ENCODE measurements at places on chromosomes 7 and 10. TPM values are rescaled to one million over a fixed set of nuclear protein-coding genes. Genes with fewer than 3 reads are reported as not detected.

- peak; percentile 73 for DNase-seq
Measured at GRCh38 chr7:105655067-105655466, 73.8 kb upstream of the EFCAB10 start.

- peak; percentile 38 for DNase-seq
Measured at GRCh38 chr7:83677180-83677866, 28.4 kb upstream of the SEMA3E start.

Gene CCNY
- 52.1 TPM for total RNA-seq

DNA sequence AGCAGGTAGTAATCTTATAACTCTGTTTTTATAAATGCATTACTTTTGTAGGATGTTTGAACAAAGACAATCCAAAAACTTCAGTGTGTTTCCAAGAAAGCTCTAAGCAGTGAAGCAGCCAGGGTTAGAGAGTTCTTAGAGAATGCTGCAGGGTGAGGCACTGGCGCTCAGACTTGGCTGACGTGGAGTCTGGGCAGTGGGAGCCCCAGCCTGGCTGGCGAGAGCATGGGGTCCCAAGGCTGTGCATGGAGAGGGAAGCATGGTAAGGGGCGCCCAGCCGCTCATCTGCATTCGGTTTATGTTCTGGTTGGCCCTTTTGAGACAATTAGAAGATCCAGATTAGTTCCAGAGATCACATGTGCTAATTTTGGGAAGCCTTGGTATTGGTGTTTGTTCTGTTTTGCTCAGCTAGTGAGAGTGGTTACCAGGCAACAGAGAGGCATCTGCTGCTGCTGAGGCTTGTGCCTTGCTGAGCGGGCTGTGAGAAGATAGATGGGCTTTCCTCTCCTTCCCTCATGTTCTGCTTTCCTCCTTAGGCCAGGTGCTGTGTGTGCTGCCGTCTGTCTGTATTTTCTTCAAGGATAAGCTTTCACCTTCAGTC is 10.3 kb downstream of the SUN1 start:
- DNase-seq = peak; percentile 90

DNA sequence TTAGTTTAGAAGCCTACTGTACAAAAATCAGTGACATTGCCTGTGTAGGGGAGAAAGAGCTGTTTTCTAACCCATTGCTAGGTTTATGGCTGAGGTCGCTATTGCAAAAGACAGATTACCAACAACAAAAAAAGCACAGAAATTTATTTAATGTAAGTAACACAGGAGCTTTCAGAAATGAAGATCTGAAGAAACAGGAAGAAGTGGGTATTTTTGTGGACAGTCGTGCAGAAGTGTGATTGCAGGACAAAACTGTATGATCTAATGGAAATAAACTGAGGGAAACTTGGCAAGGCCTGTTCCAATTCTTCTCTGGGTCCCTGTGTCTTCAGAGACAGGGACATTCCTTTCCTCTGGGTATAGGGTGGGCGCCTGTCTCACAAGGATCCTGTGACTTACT is 87.4 kb downstream of the APBB1IP start:
- no peak for DNase-seq

GRCh38 chr7:43119371-43120075 is 7.1 kb downstream of the HECW1 start:
- DNase-seq = no peak

Gene PDK4
- 48.6 TPM for total RNA-seq

Gene HMX2
- total RNA-seq = not detected

DNA sequence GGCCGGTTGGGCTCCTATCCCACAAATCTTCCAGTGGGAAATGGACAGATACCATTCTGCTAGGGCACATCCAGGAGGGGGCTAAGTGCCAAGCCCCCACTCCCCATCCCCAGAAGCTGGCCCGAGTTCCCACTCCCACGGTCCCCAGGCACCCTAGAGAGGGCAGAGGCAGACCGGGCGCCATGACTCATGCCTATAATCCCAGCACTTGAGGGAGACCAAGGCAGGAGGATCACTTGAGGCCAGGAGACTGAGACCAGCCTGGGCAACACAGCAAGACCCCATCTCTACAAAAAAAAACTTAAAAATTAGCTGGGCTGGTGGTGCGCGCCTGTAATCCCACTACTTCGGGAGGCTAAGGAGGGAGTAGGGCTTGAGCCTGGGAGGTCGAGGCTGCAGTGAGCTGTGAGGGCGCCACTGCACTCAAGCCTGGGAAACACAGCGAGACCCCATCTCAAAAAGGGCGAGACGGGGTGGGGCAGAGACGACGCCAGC is 870 bp downstream of the GNA12 start:
- DNase-seq = no peak

DNA sequence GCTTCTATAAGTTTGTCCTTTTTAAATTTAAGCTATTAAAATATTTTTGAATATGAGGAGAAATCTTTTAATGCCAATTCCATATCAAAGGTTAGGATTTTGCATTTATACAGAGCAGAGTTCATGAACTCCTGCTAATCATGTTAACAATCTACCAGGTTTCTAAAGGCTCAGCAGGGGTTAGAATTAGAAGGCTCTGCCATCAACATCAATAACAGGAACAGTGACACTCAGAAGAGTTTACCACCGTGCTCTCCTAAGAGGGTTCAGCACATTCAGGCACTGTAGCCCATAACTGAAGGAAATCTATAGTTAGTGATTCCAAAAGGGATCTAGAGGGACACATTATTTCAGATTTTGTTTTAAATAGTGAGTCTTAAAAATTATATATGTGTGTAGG is 100.1 kb downstream of the HOXA1 start:
- DNase-seq = no peak

Gene UTF1
- not detected for total RNA-seq

GRCh38 chr7:96407427-96407826 is 85.5 kb upstream of the SLC25A13 start:
- DNase-seq = no peak

Gene KCP
- total RNA-seq = 0.72 TPM

DNA sequence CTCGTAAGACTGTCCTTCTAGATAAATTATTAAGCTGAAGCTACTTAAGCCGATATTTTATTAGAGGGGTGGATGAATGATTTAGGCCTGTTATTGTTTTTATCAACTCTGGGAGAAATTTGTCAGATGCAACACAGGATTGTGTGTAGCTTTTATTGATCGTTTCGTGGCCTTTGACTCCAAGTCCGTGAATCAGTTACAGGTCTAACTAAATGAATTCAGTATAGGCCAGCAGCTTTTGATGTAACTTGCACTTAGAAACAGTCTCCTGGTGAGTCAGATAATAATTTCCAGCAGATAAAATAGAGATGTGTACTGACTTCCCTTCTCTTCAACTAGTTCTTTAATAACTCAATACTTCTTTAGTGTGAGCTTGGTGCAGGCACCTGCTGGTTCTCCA is 341.7 kb upstream of the SMIM30 start:
- no peak for DNase-seq

GRCh38 chr10:52334595-52334994 is 20.5 kb downstream of the DKK1 start:
- DNase-seq = no peak

All from tongue (tissue), 3 donors.